ENCODE measurements at places on chromosomes 3 and 15.

GRCh38 chr3:123347205-123347604 lies 101.7 kb downstream of the ADCY5 start:
- no peak for DNase-seq

DNA sequence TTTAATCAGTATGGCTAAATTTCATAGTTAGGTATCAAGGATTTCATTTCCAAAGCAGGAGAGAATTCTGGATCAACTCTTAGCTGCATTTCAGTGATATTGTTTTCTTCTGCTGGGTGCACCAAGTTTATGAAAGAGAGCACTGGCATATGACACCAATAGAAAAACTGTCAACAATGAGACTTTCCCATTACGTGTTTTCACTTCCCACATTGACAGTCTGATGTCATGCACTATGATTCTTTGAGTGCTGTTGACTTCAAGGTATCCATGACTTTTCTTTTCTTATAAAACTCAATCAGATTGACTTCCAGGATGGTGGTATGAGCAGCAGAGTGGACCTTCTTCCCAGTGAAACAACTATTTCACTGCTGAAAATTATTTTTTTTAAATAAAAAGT lies 476.1 kb downstream of the EDEM1 start:
- DNase-seq: no peak

DNA sequence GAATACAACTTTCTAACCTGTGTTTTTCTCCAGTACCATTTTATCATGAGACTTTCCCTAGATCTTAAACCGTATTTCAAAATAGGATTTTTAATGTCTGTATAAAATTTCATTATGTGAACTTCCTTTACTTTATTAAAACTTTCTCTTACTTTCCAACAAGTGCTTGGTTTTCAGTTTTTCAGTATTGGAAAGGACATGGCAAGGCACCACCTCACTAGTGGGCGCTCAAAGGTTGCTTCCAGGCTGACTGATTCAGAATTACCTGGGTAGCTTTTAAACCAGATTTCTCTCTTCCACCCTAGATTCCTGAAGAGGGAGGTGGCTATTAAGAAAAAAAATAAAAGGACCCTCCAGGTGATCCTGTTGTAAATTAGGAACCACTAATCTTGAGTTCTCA lies 236.6 kb downstream of the SOX2 start:
- DNase-seq: no peak

- DNase-seq: peak; percentile 56
Observed at GRCh38 chr3:106552351-106553043, 683.7 kb upstream of the CBLB start.

- DNase-seq: no peak
Observed at GRCh38 chr3:28901018-28901417, 379.9 kb upstream of the RBMS3 start.

DNA sequence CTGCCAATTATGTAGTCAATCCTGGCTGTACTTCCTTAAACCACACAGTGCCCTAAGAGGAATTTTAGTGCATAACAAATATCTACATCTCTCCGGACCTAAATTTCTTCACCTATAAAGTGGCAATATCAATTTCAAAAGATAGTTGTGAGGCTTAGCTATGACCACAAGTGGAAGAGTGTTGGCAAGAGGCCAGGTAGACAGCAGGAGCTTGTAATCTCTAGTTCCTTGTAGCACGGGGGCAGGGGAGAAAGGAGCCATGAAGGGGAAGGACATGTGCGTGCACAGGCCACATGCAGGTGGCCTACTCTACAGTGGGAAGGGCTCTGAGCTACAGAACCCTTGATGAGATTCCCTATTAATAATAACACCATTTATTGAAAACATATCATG lies 269.7 kb downstream of the ABHD5 start:
- DNase-seq: peak; percentile 64

DNA sequence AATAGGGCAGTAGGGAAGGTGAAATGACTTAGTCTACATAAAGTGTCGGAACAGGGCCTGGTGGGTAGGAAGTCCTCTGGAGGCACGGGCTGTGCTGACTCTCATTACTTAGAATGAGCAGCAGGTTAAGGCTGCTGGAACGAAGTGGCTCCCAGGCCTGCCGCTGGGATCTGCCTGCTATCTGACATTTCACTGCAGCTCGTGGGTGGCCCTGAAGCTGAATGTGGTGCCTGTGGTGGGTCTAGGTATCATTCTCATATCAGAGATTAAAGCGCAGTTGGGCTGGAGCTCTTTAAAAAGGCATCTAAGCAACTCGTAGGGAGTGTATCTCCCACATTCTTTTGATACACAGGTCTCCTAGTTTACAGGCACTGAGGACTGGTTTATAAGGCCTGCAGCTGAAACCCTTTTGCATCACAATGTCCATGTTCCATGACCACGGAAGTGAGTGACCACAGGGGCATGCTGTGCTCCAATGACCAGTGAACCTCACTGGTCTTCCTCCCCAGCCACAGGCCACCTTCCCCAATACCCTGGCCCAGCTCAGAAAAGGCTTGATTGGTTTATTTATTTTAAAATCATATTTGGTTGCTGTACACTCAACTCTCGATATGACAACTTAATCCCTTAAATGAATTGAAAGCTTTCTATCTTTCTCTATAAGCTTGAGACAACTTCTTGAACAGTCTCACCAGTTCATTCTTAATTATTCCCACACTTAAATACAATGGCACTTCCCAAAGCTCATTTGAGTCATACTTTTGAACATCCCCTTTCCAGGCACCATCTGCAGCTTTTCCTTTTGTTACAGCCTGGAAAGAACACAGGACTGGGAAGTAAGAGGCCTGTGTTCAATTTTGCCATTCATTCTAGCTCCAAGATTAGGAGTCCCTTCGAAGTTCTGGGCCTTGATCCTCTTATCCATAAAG lies 19.0 kb downstream of the ADAMTS9 start:
- DNase-seq: no peak

GRCh38 chr15:57356636-57357035 lies 19.7 kb upstream of the CGNL1 start:
- no peak for DNase-seq

- DNase-seq: no peak
Observed at GRCh38 chr15:85741021-85741421, 53.7 kb downstream of the KLHL25 start.

DNA sequence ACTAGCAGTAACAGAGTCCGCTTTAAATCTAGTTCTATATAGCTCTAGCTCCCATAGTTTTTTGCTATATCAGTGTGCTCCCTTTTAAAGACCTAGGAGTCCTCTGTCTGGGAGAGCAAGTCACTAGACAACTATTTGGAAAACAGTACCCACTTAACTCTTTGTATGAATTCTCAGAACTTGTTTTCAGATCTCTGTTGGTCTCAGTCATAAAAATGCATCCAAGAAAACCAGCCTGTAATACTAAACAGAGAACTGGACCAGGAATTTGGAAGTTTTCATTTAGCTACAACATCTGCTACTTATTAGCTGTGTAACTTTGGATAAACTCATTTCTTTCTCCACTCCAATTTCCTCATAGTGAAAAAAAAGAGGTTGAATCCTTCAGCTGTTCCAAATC lies 56.9 kb upstream of the C3orf49 start:
- no peak for DNase-seq

- DNase-seq: peak; percentile 64
Observed at GRCh38 chr15:62071711-62072308, 5.0 kb downstream of the C2CD4A start.

GRCh38 chr3:72630327-72630968 lies 217.8 kb downstream of the SHQ1 start:
- no peak for DNase-seq

- peak; percentile 83 for DNase-seq
Observed at GRCh38 chr3:48151058-48151806, 37.0 kb downstream of the CDC25A start.

DNA sequence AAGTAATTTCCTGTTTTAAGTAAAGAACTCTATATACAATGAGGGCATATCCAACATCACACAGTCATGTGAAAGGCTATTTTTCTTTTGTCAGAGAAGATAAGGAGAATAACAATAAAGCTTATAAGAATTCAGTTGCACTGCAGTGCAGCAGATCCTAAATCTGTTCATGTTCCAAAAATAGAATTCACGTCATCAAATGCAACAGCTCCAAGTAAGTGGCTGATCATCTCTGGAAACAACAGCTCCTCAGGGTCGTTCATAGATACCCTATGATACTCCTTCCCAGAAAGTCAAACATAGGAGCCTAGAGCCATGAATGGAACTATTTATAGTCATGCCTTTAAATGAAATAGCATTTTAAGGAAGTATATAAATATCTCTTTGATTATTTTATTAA lies 100.2 kb downstream of the FMN1 start:
- no peak for DNase-seq

Data from RPMI8226 (cell line).